ENCODE measurements at places on chromosomes 2 and 18.

DNA sequence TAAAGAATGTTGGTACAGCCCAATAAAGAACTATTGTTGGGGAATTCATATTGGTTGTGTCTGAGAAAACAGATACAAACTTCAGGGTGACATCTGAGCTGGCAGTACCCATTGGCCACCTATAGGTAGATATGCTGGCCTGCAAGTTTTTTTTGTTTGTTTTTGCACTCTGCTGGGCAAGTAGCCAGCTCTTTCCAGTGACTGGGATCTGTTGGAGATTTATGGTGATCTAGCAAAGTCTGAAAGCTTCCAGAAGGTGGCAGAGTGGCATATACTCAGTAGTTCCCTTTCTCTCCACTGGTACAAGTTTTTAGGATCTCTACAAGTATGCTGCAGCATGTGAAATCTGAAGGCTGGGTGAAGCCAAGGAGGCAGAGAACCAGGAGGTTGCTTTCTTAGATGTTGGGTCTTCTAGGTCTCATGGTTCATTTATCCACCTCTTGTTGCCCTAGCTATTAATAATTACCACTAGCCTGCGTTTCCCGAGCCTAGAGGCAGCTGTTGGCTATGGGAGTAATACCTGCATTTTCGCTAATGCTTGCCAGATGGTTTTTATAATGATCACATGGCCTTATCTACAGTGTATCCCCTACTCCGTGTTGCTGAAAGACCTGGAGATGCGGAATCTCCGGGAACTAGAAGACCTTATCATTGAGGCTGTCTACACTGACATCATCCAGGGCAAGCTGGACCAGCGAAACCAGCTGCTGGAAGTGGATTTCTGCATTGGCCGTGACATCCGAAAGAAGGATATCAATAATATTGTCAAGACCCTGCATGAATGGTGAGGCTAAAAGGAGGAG, 9.5 kb downstream of the COPS7B start:
- peak; percentile 70 for DNase-seq
- no peak overlapping the region for H3K27ac ChIP-seq
- H3K4me3 ChIP-seq: no peak overlapping the region
- H3K27me3 ChIP-seq: no peaks in the 10 kb centered on the region
- H3K4me1 ChIP-seq: no peaks in the 10 kb centered on the region
- no peaks in the 10 kb centered on the region for H3K36me3 ChIP-seq

DNA sequence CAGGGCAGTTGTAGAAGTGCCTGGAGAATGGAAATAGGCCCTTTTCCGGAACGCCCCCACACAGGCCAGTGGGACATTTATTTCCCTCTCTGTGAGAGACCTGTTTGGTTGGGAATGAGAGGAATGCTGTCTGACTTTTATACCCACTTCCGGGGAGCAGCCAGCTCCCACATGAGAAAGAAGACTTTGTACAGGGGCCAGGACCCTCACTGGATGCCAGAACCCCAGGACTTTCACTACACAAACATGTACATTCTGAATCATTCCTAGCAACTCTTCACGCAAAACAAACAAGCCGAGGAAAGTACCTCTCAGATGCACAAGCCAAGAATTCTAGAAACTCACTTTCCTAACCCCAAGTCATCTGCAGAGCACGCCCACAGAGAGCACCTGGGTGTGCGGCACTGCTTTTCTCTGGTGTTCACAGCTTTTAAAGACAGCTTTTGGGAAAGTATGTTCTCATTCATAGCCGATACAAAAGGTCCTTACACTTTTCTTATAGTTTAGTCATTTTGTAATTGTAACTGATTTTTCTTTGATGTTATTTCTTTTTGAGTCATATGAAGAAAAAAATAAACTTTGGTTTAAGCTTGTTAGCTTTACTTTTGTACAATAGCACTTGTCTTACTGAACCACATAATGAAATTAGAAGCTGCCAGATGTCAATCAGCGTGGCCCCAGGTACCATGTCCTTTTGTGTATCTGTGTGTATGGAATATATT, 856.1 kb upstream of the ID2 start:
- no peaks in the 10 kb centered on the region for H3K36me3 ChIP-seq
- no peaks in the 10 kb centered on the region for H3K4me1 ChIP-seq
- peak; percentile 32 for DNase-seq

DNA sequence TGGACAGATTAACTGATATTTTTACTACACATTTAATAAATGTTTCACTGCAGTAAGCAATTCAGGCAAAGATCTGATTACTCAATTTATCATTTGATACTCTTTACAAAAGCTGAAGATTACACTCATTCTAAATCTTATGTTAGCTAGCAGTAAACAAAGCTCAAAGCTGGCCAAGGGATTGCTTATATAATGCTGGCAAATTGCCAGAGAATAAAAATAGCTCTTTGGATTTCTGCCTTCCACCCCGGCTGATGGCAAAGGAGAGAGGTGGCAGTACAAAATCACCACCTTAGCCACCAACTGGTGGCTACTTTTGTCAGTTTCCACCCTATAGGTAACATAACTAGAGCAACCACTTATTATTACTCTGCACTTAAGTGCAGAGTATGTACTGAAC, 320.5 kb downstream of the FSIP2 start:
- DNase-seq: peak; percentile 20
- H3K36me3 ChIP-seq: no peaks in the 10 kb centered on the region
- no peak overlapping the region for H3K27ac ChIP-seq
- H3K4me3 ChIP-seq: no peak overlapping the region
- no peaks in the 10 kb centered on the region for H3K27me3 ChIP-seq
- no peaks in the 10 kb centered on the region for H3K4me1 ChIP-seq

DNA sequence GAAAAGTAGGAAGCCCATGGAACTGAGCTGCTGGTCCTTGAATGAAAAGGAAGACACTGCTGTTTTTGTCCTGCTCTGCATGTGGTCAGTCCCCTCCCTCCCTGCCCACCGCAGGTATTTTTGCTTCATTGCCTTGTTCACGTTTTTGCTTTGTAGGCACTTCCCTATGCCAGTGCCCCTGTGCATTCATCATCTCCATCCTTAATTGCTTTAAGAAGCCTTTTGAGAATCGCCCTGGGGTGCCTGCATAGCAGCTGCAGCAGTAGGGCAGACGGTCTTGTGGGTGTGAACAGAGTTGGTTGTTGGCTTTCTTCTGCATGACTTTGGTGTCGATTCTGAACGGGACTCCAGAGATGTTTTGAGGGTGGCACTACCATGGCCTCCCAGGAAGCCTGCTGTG, 97.0 kb downstream of the CABLES1 start:
- no peaks in the 10 kb centered on the region for H3K36me3 ChIP-seq
- peak overlapping the region; percentile 26 for H3K27ac ChIP-seq

DNA sequence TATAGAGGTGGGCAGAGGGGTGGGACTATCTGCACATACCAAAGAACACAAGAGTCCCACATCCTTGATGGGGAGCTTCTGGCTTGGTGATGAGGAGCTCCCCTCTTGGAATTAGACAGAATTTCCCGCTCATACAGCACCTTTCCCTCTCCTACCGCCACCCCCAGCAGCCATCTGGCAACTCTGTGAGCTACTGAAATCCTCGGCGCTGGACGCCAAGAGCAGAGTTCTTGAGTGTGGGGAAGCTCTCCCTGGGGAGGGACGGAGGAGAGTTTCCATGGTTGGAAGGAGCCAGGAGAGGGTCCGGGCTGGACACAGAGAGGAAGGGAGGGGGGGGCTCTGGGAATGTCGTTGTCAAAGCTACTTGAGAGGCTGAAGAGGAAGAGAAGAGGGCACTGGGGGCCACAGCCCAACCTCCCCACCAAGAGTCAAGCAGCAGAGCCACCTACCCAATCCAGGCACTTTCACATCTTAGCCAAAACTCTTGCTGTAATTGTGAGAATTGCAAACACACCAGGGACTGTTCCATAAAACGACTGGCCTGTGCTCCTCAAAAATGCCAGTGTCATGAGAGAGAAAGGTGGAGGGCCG, 89.4 kb upstream of the MCFD2 start:
- DNase-seq: no peak
- no peak overlapping the region for H3K27ac ChIP-seq
- H3K36me3 ChIP-seq: no peaks in the 10 kb centered on the region
- no peak overlapping the region for H3K4me3 ChIP-seq
- H3K4me1 ChIP-seq: peaks cover 20% of the 10 kb centered on the region
- H3K27me3 ChIP-seq: no peaks in the 10 kb centered on the region

- H3K27ac ChIP-seq: no peak overlapping the region
- no peaks in the 10 kb centered on the region for H3K27me3 ChIP-seq
- H3K4me1 ChIP-seq: no peaks in the 10 kb centered on the region
These were observed 31.8 kb upstream of the MEX3C start for GRCh38 chr18:51229328-51229727.

- H3K27me3 ChIP-seq: no peaks in the 10 kb centered on the region
- H3K4me3 ChIP-seq: no peak overlapping the region
- no peak overlapping the region for H3K27ac ChIP-seq
- H3K4me1 ChIP-seq: peaks cover 15% of the 10 kb centered on the region
These were observed 138.8 kb downstream of the WDSUB1 start for GRCh38 chr2:159147690-159148089.

DNA sequence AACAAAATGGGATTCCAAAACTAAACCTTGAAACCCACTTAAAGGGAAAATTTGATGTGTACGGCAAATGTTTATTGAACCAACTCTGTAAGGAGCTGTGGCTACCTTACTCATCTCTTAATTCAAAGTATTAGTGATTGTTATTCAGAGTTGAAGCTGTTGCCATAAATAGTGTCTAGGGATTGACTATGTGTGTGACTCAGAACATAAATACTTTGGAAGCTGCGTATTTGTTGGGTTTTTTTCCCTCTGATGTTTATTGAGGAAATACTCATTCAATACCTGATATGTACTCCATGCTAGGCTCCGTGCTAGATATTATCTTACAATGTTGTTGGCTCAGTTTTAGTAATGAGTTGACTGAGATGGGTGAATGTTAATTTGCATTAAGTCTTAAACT, 90.4 kb downstream of the PTRHD1 start:
- no peaks in the 10 kb centered on the region for H3K36me3 ChIP-seq
- H3K27ac ChIP-seq: no peak overlapping the region
- no peak for DNase-seq
- H3K27me3 ChIP-seq: no peaks in the 10 kb centered on the region
- no peak overlapping the region for H3K4me3 ChIP-seq

GRCh38 chr2:225781991-225782390, 382.5 kb downstream of the NYAP2 start:
- H3K36me3 ChIP-seq: no peaks in the 10 kb centered on the region
- no peak overlapping the region for H3K27ac ChIP-seq
- no peaks in the 10 kb centered on the region for H3K4me1 ChIP-seq
- no peak for DNase-seq
- no peak overlapping the region for H3K4me3 ChIP-seq

GRCh38 chr18:77811503-77811902, 561.9 kb downstream of the GALR1 start:
- no peaks in the 10 kb centered on the region for H3K4me1 ChIP-seq
- no peak for DNase-seq
- no peak overlapping the region for H3K27ac ChIP-seq
- H3K36me3 ChIP-seq: no peaks in the 10 kb centered on the region

- H3K27me3 ChIP-seq: no peaks in the 10 kb centered on the region
- no peaks in the 10 kb centered on the region for H3K36me3 ChIP-seq
- no peaks in the 10 kb centered on the region for H3K4me1 ChIP-seq
- H3K4me3 ChIP-seq: no peak overlapping the region
These were observed 789.4 kb downstream of the EPHA4 start for GRCh38 chr2:220782609-220783113.

DNA sequence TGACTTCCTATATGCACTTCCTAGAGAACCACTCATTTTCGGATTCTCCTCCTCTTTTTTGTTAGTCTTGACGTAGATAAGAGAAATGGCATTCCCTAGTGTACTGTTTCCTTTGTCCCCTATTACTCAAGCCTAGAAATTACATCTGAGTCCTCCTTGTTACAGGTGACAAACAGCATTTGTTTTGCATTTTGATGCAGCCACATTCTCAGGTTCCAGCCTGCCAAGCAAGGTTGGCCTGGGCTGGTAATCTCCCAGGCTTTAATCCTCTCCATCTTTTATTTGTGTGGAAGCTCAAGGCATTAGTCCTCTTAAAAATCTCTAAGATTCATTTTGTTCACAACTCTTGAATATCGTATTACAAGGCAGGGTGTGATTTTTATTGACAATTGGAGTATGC, 318.0 kb upstream of the NRP2 start:
- no peak for DNase-seq
- H3K27me3 ChIP-seq: no peaks in the 10 kb centered on the region
- H3K36me3 ChIP-seq: no peaks in the 10 kb centered on the region
- H3K4me3 ChIP-seq: no peak overlapping the region
- no peak overlapping the region for H3K27ac ChIP-seq
- H3K4me1 ChIP-seq: no peaks in the 10 kb centered on the region

GRCh38 chr2:189540551-189540950, 40.0 kb downstream of the SLC40A1 start:
- DNase-seq: no peak
- H3K4me1 ChIP-seq: peaks cover 11% of the 10 kb centered on the region
- H3K27ac ChIP-seq: peak overlapping the region; percentile 79
- H3K36me3 ChIP-seq: no peaks in the 10 kb centered on the region
- no peak overlapping the region for H3K4me3 ChIP-seq
- no peaks in the 10 kb centered on the region for H3K27me3 ChIP-seq

DNA sequence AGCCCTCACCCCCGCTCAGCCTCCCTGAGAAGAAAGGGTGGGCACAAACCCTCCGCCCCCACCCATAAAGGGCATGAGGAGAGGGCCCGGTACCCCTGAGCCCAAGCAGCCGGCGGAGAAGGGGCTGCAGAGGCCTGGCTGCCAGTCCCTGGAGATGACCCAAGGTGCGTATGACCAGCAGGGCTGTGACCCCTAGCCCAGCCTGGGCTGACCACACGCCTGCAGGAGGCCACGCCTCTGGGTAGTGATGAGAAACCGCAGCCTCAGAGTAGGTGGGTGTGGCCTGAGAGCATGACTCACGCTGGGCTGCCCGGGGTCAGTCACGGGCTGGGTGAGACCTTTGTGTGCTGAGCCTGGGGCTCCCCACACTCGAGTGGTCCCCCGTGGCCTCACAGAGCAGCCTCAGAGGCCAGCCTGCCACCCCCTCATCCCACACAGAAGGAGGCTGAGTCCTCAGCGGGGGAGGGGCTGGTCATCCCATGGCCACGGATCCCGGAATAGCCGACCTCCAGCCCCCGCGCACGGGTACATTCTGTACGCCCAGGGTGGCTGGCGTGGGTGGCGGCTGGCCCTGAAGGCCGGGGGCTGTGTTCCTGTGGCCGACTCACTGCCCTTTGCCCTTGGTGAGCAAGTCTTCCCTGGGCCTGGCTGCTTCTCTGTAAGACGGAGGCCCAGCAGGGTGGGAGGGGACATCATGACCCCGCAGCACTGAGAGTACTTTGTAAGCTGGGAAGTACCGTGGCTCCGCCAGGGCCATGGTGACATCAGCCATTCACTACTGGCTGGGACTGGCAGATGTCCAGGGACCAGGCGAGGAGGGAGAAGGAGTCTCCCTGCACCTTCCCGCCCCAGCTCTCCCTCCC, 110.8 kb upstream of the OTOS start:
- no peaks in the 10 kb centered on the region for H3K27me3 ChIP-seq
- H3K4me3 ChIP-seq: no peak overlapping the region
- H3K27ac ChIP-seq: peak overlapping the region; percentile 88
- peaks cover 51% of the 10 kb centered on the region for H3K4me1 ChIP-seq

- H3K27ac ChIP-seq: no peak overlapping the region
- no peaks in the 10 kb centered on the region for H3K36me3 ChIP-seq
- H3K27me3 ChIP-seq: no peaks in the 10 kb centered on the region
- peak; percentile 48 for DNase-seq
- peaks cover 6% of the 10 kb centered on the region for H3K4me1 ChIP-seq
These were observed 18.7 kb upstream of the ACVR1 start for GRCh38 chr2:157894694-157895435.

GRCh38 chr2:163767097-163767496, 31.3 kb upstream of the FIGN start:
- no peaks in the 10 kb centered on the region for H3K27me3 ChIP-seq
- no peaks in the 10 kb centered on the region for H3K36me3 ChIP-seq
- no peak overlapping the region for H3K4me3 ChIP-seq
- no peak for DNase-seq
- no peaks in the 10 kb centered on the region for H3K4me1 ChIP-seq
- H3K27ac ChIP-seq: no peak overlapping the region

GRCh38 chr2:83364264-83364663, 1094.8 kb downstream of the SUCLG1 start:
- no peak for DNase-seq
- H3K4me1 ChIP-seq: no peaks in the 10 kb centered on the region
- no peaks in the 10 kb centered on the region for H3K36me3 ChIP-seq
- H3K27ac ChIP-seq: no peak overlapping the region

Measured in hepatocyte (in vitro differentiated cells).